ENCODE measurements at places on chromosomes 4 and X. TPM values are rescaled to one million over a fixed set of nuclear protein-coding genes. Genes with fewer than 3 reads are reported as not detected.

DNA sequence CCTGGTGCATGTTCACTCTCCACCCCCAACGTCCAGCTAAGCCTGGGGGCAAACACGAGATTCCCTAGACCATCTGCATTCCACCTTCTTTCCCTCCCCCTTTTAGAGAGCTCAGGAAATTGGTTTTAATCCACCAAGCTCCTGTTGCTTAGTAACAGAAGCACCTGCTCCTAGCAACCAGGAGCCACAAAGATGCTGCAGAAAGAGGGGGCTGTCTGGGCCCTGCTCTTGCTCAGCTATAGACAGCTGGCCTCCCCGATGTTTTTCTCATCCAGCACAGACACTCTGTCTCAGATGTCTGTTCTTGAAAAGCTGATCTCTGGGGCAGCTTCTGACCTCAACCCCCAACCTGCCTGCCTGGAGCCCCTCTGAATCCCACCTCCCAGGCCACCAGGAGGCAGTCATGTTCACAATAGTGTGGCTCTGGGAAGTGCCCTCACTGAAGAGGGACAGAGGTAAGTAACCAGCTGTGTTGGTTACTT is 71.5 kb downstream of the SLC16A2 start:
- no peak for DNase-seq

The PNMA5 gene
- total RNA-seq = not detected

The HOPX gene
- total RNA-seq = 134 TPM

- DNase-seq = no peak
Measured at GRCh38 chr4:146969126-146969525, 23.5 kb upstream of the TTC29 start.

- no peak for DNase-seq
Measured at GRCh38 chr4:99121008-99121407, 23.1 kb downstream of the ADH4 start.

- no peak for DNase-seq
Measured at GRCh38 chr4:57043347-57044251, 64.9 kb downstream of the POLR2B start.

The EGFL6 gene
- total RNA-seq = not detected

Data from hematopoietic multipotent progenitor cell (in vitro differentiated cells).